ENCODE measurements at places on chromosomes 3 and 15.

GRCh38 chr3:173770011-173770410, 372.5 kb downstream of the NLGN1 start:
- no peak for DNase-seq

DNA sequence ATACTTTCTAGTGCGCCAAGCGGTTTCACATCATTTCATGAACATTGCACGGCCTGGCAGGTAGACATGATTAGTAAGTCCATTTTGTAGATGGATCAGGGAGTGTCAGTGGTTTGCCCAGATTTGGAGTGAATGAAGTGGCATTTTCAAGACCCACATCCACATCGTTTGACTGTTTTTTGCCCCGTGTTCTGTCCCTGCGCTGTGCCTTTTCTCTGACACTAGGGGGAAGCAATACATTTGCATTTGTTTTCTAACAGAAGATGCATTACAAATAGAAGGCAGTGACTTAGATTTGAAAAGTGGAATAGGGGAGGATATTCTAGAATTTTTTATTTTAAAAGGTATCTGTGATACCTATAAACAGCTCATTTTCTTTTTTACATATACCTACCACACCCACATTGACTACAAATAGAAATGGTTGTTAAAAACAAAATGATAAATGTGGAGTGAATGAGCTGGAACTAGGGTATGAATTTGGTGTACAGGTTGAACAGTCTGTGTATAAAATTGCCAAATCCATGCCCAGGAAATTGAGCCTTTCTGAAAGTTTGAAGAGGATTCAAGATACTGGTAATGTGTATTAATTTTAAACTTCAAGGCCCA, 98.0 kb downstream of the USP13 start:
- DNase-seq = no peak

DNA sequence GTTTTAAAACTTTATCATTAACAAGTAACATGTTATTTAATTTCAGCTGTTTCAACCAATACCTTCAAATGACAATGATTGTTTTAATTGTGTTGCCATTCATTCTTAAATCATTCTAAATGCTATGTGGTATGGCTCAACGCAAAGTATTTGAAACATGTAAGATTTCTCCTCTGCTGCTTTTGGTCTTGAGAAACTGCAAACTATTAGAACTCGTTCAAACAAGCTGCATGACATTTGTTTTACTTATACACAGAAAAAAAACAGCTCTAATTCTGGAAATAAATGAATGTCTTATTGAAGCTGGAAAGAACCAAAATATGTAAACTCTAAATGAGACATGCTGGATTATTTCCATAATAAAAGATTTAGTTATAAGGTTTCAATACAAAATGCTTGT, 29.3 kb downstream of the FBN1 start:
- no peak for DNase-seq

DNA sequence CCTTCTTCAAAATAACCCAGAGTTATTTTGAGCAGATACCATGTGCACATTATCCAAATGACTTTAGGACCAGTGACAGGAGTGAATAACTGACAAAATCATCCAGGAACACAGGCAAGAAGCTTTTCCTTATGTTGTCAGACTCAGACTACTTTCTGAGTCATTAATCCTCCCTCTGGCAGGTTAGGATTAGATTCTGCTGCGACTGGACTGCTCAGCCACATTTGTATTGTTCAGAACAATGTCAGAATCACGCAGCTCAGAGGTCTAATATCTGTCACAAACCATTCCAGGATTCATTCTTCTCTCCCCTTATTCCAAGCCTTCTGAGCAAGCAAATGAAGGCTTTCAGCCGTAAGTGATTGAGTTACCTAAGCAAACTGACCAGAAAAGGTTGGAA, 34.8 kb upstream of the FAM174B start:
- DNase-seq = no peak

DNA sequence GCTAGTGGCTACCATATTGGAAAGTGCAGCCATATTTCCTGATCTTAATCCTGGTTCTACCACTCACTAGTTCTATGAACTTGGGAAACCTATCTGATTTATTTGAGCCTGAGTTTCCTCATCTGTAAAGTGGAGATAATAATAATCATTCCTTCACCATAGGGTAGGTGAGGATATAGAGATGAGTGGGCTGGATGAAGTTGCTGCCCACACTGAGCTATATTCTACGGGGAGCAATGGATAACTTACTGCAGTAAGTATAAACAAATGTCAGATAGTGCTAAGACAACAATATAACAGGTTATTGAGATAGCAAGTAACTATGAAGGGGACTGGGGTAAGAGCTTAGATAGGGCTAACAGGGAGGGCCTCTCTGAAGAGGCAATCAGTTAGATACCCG, 251.5 kb upstream of the ADAMTS9 start:
- no peak for DNase-seq

- no peak for DNase-seq
Measured at GRCh38 chr3:52093756-52094545, 37.6 kb upstream of the DUSP7 start.

- DNase-seq = no peak
Measured at GRCh38 chr15:80416702-80417101, 12.5 kb downstream of the ARNT2 start.

Measured in activated CD4-positive, alpha-beta T cell treated with anti-CD3 and anti-CD28 coated beads, Interleukin-2, amount 50 U/mL, for 24 hours (primary cell).